PC-9 (cell line): ENCODE measurements at places on chromosomes 7 and 10. TPM values are rescaled to one million over a fixed set of nuclear protein-coding genes. Genes with fewer than 3 reads are reported as not detected.

The C10orf62 gene
- total RNA-seq = 0.45 and 0.59 TPM in 2 replicates

The SEMA3E gene
- total RNA-seq = 1.8 and 2.1 TPM in 2 replicates

The PNLIPRP1 gene
- not detected in 2 replicates for total RNA-seq

The GIMAP1 gene
- total RNA-seq = not detected in 2 replicates

The ZNF727 gene
- total RNA-seq = not detected in 2 replicates

The OR2A12 gene
- not detected in 2 replicates for total RNA-seq

The CDK14 gene
- total RNA-seq = 39.1 and 41.6 TPM in 2 replicates

The LIPJ gene
- not detected in 2 replicates for total RNA-seq

GRCh38 chr7:110591341-110591740 lies 499.6 kb upstream of the LRRN3 start:
- DNase-seq = no peak

GRCh38 chr10:703118-703517 lies 13.7 kb upstream of the DIP2C start:
- DNase-seq = no peak

DNA sequence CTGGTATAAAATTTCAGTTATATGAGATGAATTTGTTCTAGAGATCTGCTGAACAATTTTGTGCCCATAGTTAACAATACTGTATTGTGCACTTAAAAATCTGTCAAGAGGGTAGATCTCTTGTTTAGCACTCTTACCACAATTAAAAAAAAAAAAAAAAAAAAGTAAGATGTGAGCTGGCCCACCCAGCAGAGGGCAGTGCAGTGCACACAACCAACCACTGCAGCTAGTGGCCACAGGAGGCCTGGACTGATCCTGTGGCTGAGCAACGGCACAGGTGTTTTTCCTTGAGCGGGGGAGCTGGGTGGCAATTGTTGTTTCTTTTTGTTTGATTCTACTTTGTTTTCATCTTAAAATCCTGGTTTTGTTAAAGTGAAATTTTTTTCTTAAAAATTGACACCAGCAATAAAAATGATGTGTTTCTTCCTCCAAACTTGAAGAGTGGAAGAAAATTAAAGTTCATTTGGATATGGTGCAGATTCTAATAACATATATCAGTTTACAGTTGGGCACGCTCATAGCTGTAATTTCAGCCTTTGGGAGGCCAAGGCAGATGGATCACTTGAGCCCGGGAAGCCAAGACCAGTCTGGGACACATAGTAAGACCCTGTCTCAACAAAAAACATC lies 171.1 kb upstream of the TBX20 start:
- DNase-seq = peak; percentile 59

GRCh38 chr10:130742941-130743675 lies 568.4 kb downstream of the TCERG1L start:
- no peak for DNase-seq

GRCh38 chr7:134075799-134076198 lies 51.3 kb upstream of the LRGUK start:
- no peak for DNase-seq

- DNase-seq = no peak
Observed at GRCh38 chr7:9921326-9921725, 1052.3 kb upstream of the PHF14 start.

GRCh38 chr7:38049679-38050078 lies 128.4 kb upstream of the STARD3NL start:
- DNase-seq = no peak

GRCh38 chr10:124150807-124151417 lies 57.5 kb upstream of the CHST15 start:
- DNase-seq = no peak

DNA sequence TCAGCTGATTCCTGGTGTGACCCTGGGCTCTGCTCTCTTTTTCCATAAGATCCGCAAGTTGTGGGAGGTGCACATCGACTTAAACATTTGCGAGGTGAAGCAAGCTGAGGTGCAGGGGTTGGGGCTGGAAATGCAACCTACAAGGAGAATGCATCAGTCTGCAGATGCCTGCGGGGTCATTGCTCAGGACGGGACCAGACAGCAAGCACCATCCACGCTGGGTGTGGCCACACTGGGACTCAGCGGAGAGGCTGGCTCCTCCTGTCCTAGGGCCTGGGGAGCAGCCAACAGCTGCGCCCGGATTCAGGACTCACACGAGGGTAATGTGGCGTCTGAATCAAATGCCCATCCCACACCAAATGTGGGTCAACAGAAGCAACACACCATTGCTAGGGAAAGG lies 33.8 kb downstream of the STK32C start:
- no peak for DNase-seq

DNA sequence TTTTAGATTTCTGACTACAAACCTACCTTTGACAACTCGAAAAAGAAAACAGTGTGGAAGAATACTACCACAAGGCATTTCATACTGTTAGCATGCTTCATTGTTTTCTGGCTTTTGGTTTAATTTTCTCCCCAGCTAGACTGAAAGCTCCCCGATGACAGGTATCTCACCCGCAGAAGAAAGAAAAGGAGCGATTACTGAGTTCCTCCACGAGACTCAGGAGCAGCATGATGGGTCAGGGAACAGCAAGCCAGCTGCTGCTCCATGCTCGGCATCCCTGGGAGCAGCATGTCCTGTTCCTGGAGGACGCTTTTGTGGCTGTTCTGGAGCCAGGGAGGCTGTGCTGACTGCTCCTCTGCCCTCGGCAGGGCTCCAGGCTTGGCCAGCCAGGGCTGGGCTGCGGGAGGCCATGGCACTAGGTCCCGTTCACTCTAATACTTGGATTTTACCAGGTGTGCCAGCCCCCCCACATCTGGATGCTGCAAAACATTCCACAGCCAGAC lies 133.4 kb downstream of the PRKAG2 start:
- no peak for DNase-seq

DNA sequence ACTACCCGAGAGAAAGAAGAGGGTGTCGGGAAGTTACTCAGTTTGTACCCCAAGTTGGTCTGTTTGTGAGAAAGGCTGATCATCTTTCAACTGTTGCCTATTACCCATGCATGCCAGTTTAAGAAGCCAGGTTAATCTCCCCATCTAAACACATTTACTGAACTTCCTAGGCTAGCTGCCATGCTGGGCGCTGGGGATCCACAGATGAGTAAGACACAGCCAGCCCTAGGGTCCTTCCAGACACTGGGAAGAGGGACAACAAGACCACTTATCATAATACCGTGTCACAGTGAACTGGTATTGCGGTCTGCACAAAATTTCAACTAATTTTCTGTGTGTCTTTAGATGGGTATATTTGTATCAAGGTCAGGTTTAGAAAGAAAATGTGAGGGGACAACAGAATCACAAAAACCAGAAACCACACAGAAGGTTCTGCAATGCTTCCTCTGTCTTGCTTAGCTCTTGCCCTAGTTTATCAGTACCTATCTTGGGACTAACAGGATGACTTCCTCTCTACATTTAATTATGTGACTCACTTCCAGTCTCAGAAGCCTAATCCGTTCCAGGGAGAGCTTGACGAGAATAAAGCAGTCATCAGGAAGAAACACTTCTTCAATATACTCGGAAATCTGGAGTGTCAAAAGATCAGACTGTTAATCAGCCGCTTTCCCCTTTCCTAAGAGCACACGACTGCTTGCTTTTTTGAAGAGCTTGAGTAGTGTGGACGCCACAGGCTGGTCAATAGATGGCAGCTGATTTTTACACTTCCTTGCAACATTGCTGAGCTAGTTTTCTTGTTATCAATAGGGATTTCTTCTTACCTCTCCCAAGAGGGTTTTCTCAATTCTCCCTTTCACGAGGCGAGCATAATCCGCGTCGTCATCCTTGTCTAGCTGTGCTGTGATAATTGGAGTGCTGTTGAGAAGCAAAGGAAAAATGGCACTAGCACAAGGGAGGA lies 45.7 kb downstream of the POLR3A start:
- no peak for DNase-seq

DNA sequence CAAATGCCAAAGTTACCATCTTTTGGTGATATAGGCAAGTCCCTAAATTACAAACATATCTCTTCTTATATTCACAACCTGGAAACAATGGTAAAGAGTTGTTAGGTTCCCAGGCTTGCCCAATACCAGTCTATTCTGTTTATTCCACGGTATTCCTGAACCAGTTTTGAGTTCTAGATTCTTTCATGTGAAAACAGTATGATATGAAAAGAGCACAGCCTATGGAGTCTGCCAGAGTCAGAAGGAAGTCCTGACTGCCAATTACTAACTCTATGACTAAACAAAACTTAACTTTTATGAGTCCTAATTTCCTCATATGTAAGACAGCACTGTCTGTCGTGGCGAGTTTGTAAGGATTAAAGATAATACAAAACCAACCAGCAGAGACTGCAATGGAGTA lies 5.6 kb downstream of the ABI1 start:
- DNase-seq = peak; percentile 37

GRCh38 chr7:138091032-138091431 lies 14.8 kb downstream of the AKR1D1 start:
- no peak for DNase-seq

DNA sequence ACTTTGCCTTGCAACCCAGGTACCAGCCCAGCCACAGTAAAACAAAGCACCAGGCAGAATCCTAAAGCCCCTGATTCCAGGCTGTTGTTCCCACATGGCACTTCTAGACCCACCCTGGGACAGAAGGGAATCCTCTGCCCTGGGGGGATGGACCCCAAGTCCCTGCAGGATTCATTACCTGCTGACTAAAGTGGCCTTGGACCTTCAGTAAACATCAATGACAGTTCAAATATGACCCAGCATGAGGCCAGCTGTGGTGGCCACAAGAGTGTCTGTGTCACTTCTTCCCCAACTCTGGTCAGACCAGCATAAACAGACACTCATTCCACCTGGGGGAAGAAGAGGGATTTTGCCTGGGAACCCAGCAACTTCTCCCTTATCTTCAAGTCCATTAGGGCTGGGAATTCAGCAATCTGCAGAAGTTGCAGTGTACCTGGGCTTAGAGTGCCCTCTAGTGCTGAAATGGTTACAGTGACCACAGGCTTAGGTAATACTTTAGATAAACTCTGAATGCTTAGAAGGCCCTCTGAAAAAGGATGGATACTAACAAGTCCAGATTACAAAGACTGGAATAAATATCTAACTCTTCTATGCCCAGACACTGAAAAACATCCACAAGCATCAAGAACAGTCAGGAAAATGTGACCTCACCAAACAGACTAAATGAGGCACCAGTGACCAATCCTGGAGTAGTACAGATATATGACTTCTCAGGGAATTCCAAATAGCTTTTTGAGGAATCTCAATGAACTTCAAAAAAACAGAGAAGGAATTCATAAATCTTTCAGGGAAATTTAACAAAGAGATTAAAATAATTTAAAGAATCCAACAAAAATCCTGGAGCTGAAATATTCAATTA lies 108.5 kb upstream of the TMEM168 start:
- DNase-seq = peak; percentile 31

GRCh38 chr10:49298983-49299815 lies at the start of gene C10orf71:
Gene C10orf71 (plus strand): TSS chr10:49299170. CDS start chr10:49322546, 23,376 bp downstream.
- DNase-seq = no peak

DNA sequence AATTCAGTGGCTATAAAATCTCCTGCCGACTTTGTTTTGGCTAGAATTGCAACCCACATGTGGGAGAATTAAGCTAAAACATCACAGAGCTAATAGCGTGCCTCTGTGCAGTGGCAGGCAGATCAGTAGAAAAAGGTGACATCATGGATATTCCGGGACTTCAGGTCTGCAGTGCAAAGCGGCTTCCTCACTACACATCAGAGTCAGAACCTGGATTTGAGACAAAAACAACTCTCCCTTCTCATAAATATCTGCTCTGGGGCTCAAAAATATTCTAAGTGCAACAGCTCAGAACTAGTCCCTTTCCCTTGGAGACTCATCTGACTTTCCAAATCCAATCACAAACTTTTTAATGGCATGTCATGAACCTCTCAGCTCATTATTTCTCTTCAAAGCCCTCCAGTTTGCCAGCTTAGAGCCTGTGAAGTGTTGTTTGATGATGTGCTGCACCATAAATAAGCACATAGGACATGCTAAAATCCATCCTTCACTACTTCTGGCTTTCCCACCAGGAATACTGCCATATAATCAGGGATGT lies 337.1 kb downstream of the RNLS start:
- DNase-seq = no peak

DNA sequence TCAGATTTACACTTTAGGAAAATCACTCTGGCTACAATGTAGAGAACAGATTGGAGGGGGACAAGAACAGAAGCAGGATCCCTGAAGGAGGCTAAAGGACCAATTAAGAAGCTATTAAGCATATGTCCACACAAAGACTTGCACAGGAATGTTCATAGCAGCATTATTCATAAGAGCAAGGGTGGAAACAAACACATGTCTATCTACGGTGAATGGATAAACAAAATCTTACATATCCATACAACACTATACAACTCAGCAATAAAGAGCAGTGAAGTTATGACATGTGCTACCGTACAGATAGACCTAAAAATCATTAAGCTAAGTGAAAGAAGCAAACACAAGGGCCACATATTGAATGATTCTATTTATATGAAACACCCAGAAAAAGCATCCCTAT lies 10.4 kb downstream of the CHCHD3 start:
- DNase-seq = no peak

DNA sequence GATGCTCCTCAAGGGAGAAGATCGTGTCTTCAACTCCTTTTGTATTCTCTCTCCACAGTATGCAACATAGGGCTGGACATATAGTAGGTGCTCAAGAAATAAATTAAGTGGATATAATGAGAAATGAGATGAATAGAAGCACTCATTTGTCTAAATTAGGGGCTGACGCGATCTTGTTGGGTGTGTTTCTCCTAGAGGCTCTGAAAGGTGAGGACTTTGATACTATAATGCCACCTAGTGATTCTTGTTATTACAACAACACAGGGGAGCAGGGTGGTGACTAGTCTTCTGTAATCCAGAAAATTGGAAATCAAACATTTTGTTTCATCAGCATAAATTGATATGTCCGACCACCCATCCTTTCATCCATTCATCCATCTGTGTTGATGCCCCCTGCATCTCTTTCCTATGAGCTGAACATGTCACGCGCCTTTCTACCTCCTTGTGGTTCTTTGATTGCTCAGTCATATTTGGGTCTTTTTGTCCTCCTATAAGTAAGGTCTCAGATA lies 3.5 kb upstream of the CFAP58 start:
- no peak for DNase-seq

- no peak for DNase-seq
Observed at GRCh38 chr10:10551596-10552301, 465.9 kb upstream of the CELF2 start.

DNA sequence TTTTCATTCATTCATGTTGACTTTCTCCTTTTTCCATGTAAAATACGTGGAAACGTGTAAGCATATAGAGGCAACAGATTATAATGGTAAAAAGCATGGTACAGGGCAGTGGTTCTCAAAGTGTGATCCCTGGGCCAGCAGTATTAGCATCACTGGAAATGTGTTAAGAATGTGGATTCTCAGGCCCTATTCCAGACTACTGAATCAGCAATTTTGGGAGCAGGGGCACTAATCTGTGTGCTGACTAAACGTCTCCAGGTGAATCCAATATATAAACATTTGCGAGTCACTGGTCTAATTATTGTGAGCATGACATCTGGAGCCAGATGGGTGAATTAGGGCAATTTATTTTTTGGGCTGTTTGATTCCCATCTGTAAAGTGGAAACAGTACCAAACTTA lies 5.1 kb upstream of the GPR158 start:
- no peak for DNase-seq

- no peak for DNase-seq
Observed at GRCh38 chr10:25180801-25181200, 6.0 kb downstream of the GPR158 start.
